ENCODE measurements at places on chromosomes 2 and 18.

- no peak for DNase-seq
Observed at GRCh38 chr2:127737892-127738291, 36.6 kb downstream of the SFT2D3 start.

GRCh38 chr2:187546762-187547333 is 7.4 kb downstream of the TFPI start:
- no peak for DNase-seq

DNA sequence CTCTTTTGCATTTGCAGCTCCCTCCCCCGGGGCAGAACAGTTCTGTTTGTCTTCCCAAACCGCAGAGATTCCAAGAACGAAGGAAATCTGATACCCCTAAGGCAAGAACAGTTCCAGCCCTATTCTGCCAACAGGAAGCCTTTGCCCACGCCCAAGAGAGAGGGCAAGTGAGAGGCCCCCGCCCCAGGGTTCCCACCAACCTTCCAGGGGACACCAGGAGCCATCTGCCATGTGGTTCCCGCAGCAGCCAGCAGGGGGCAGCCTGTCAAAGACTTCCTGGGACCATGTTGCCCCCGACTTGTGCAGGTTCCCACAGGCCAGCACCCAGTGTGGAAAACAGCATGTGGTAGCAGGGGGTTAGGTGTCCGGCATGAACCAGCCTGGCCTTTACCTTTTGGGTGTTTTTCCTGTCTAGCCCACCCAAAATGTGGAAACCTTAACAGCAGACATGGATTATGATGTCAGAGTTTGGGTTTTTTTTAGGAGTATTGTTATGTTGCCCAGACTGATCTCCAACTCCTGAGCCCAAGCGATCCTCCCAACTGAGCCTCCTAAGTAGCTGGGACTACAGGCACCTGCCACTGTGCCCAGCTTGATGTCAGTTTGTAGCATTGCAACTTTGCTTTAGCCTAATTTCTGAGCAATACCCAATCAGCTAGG is 21.7 kb upstream of the EFHD1 start:
- peak; percentile 70 for DNase-seq

- no peak for DNase-seq
Observed at GRCh38 chr2:20571644-20572215, 79.2 kb downstream of the HS1BP3 start.

GRCh38 chr2:45382744-45383143 is 228.3 kb downstream of the SRBD1 start:
- DNase-seq, result no peak

DNA sequence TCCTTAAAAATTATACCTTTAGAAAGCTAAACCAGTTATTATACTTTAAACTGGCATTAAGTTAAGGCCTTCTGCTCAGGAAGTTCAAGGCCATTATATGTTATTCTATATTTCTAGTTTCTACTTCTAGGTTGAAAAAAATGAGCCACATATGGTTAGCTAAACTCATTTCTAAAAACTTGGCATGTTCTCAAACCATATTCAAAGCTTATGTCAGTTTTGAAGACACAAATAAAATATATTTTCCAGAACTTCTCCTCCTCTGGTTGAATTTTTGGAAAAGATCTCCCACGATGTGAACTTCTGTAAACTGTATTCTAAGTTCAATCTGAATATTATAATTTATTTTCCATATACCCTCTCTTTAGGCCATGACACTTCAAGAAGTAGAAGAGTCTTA is 103.5 kb downstream of the NYAP2 start:
- DNase-seq, result no peak

- DNase-seq, result no peak
Observed at GRCh38 chr2:47808614-47809013, 25.7 kb downstream of the MSH6 start.

- no peak for DNase-seq
Observed at GRCh38 chr2:212770240-212770639, 231.6 kb upstream of the ERBB4 start.

DNA sequence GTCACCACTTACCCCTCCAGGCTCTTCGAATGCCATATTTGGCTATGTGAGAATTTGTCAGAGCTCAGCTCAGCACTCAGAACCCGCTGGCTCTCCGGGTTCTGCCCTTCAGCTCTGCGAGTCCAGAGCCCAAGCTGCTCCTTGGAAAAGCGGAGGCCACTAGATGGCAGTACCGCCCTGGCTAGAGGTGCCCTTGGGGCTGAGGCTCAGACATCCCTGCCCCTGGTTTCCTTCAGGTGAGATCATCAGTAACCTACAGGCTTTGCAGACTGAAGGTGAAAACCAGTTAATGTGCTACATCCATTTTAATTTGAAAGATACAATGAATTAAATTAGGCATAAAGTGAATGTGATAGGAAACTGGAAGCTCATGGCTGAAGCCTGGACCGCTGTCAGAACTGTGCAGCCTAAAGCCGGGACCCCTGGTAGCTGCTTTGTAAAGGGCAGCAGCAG is 285.6 kb downstream of the AGAP1 start:
- peak; percentile 16 for DNase-seq

GRCh38 chr2:223166983-223167650 is 115.1 kb downstream of the KCNE4 start:
- DNase-seq, result no peak

GRCh38 chr2:101277111-101277510 is 24.4 kb downstream of the CNOT11 start:
- DNase-seq, result no peak

DNA sequence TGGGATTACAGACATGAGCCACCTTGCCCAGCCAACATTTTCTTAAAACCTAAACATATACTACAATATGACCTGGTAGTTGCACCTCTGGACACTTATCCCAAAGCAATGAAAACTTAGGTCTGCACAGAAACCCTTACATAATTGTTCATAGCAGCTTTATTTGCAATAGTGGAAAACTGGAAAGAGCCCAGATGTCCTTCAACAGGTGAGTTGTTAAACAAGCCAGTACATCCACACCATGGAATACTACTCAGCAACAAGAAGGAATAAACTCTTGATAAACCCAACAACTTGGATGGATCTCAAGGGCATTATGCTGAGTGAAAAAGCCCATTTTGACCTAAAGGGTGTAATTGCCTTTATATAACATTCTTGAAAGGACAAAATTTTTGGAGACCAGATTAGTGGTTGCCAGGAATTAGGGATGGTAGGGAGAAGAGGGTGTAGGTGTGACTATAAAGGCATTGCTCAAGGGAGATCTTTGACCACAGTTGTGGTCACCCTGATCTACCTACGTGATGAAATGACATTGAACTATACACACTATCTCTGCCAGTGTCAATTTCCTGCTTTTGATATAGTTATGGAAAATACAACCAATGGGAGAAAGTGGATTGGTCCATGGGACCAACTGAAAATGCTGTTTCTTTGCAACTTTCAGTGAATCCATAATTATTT is 11.9 kb upstream of the AMMECR1L start:
- no peak for DNase-seq

GRCh38 chr2:72142570-72143440 is 4.9 kb downstream of the CYP26B1 start:
- DNase-seq, result no peak

- DNase-seq, result no peak
Observed at GRCh38 chr18:57775937-57776336, 27.2 kb downstream of the ATP8B1 start.

GRCh38 chr2:73968357-73968937 is 16.3 kb upstream of the TET3 start:
- DNase-seq, result no peak

Measured in stimulated activated CD8-positive, alpha-beta memory T cell treated with anti-CD3 and anti-CD28 coated beads, Interleukin-7, amount 100 ng/mL, for 24 hours (primary cell).